Stimulated activated CD8-positive, alpha-beta memory T cell treated with anti-CD3 and anti-CD28 coated beads, Interleukin-7, amount 100 ng/mL, for 24 hours (primary cell): ENCODE measurements at places on chromosomes 11 and 22.

- DNase-seq: no peak
Measured at GRCh38 chr11:9301720-9302119, 12.7 kb downstream of the TMEM41B start.

DNA sequence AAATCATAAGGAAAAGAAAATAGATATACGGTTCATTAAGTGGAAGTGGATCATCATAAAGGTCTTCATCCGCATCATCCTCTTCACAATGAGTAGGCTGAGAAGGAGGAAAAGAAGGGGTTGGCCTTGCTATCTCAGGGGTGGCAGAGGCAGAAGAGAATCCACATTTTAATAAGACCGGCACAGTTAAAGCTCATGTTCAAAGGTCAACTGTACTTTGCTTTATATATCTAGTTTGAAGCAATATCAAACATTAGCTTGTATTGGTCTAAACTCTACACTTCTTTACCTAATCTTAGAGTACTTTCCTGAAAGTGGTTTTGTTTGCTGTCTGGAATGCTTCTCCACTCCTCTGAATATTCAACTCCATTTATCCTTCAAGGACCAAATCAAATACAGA lies 5.7 kb upstream of the PPFIBP2 start:
- DNase-seq: no peak

DNA sequence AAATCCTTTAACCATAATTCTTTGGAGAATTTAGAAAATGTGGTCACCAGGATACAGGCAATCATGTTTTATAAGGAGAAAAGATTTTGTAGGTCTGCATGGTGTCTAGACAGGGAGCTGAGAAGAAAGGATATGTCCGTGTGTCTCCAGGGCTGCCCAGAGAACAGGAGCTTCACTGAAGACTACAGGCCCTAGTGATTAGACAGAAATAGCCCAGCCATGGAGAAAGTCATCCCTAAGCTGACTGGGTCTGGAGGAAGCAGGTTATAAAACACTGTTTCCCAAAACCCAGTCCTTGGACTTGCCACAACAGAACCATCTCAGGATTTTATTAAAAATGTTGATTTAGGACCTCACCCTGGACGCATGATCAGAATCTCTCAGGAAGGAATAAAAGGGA lies 84.4 kb downstream of the GALNT18 start:
- no peak for DNase-seq

GRCh38 chr22:35549328-35549727 lies 8.7 kb downstream of the RASD2 start:
- no peak for DNase-seq

DNA sequence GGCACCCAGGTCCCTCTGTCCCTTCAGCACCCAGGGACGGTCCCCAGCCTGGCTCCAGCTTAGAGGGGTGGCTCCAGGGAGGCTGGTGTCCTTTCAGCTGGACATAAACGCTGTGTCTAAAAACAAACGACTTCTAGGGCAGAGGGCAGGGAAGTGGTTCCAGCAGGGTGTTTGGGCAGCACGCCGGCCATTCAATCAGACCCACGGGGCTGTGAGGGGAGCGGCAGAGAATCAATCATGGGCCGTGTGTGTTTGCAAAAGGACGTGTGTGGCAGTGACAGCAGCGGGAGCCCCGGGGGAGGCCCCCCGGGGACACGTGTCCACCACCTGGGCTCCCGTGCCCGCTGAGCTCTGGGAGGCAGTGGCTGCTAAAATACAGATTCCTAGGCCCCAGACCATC lies 127.7 kb downstream of the MN1 start:
- DNase-seq: no peak
